ENCODE measurements at places on chromosomes 7 and 10.

DNA sequence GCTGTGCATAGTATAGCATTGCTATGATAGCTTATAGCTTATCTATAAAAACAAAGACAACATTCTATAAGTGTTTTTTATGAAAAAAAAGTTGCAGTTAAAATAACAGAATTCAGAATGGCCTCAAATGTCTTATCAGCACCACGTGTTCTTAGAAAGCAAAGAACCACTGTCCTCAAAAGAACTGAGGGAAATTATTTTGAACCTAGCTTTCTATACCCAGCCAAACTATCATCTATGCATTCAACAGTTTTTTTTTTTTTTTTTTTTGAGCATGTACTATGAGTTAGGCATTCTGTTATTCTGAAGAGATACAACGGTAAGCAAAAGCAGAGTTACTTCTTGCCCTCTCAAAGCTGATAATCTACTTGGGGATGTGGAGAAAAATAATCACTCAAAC, 247.8 kb downstream of the CREB5 start:
- DNase-seq, result no peak

DNA sequence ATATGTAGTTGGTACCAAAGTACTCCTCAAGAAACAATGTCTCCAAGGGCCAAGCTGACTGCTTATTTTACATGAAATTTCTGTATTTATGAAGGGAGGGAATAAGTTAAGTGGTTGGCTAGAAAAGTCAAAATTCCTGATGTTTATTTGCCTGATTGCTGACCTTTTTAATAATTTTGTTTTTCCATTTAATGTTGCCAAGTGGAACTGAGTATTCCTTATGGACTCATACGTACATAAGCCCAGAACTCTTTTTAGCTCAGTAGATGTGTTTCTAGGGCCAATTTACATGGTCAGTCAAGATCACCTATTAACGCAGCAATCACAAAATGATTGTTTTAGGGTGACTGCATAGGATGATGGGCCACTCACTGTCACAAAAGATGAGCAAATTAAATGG, 78.3 kb upstream of the FZD8 start:
- DNase-seq, result no peak

GRCh38 chr10:32960022-32960421, 2.0 kb upstream of the ITGB1 start:
- DNase-seq, result no peak

GRCh38 chr7:155727616-155728015, 83.2 kb downstream of the RBM33 start:
- no peak for DNase-seq

DNA sequence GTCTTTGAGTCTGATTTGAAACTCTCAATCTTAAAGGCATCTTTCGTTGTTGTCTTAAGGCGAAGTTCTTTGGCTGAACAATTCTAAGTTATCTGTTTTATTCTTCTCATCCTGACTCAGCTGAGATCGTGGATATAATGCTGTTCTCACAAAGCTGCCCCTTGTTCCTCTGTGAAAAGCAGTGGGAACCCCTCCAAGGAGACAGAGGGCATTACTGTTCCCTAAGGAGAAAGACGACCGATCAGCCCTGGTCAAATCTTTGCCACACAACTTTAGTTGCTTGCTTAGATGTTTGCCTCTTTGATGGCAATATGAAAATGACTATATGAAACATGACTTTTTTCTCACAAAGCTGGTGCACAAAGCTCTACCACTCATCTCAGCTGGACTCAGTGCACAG, 1016.7 kb downstream of the REEP3 start:
- DNase-seq, result no peak

- DNase-seq, result no peak
These were observed 498.0 kb upstream of the ZMIZ1 start for GRCh38 chr10:78570633-78571235.

- DNase-seq, result no peak
These were observed 41.5 kb downstream of the GATA3 start for GRCh38 chr10:8095959-8096358.

DNA sequence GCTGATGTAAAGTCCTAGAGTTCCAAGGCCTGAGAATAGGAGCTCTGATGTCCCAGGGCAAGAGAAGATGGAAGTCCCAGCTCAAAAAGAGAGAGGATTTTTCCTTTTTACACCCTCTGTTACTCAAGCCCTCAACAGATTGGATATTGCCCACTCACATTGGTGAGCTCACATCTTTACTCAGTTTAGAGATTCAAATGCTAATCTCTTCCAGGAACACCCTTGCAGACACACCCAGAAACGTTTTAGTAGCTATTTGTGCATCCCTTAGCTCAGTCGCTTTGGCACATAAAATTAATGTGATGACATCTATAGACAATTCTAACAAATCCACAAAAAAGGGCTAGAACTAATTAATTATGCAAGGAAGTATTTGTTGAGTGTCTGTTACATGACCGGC, 27.1 kb downstream of the ARMC3 start:
- DNase-seq, result no peak

DNA sequence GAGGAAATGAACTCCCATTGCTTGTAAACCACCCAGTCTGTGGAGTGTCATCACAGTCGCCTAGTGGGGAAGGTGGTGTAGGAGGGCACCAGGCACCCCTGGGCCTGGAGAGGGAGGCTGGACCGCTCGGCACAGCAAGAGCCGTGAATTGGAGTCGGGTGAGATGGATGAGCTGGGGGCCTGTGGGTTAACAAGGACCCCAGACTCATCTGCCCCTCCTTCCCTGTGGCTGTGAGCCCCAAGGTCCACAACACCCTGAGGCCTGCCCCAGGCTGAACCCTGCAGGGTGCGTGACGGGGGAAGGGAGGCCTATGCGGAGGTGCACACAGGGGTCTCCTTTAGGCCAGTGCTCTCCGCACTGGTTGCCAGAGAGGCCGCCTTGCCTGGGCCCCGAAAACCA, 581.4 kb upstream of the FOXK1 start:
- DNase-seq, result no peak

- DNase-seq, result no peak
These were observed 15.5 kb downstream of the SVIL start for GRCh38 chr10:29619241-29619669.

GRCh38 chr10:105950410-105950809, 1214.1 kb downstream of the SORCS1 start:
- no peak for DNase-seq

DNA sequence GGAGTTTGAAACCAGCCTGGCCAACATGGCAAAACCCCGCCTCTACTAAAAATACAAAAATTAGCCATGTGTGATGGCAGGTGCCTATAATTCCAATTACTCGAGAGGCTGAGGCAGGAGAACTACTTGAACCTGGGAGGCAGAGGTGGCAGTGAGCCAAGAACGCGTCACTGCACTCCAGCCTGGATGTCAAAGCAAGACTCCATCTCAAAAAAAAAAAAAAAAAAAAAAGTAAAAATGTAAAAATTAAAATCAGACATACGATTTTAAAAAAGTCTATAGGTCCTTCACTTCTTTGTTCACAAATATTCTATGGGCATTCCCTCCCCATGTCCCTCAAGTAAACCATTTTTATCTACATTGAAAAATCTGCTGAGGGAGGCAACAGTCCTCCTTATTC, 34.9 kb upstream of the TLL2 start:
- DNase-seq, result no peak

DNA sequence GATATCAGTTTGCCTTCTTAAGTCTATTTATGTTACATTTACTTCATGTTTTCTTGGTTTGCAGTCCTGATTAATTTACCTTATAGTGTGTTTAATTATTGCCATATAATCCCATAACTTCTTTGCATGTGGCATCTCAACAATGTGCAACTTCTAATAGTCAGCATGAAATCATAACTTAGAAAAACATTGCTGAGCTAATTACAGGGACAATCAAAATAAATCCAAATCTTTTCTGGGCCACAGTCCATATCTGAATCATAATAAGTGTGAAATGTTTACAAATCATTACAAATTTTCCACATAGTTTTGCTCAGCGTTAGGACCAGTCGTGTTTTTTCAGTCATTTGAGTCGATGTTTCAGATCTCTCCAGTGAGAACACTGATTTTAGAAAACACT, 29.1 kb upstream of the CABCOCO1 start:
- DNase-seq, result no peak

Data from CD4-positive, alpha-beta T cell treated with Interleukin-15 for 4 hours (primary cell).